ENCODE measurements at places on chromosomes 7 and 10.
A peak's percentile ranks its signal among the peaks of the same experiment; 100 is the strongest.

GRCh38 chr7:25574828-25575227 lies 346.5 kb upstream of the NPVF start:
- DNase-seq, result no peak

GRCh38 chr7:134014935-134015334 lies 112.2 kb upstream of the LRGUK start:
- DNase-seq, result peak; percentile 7

DNA sequence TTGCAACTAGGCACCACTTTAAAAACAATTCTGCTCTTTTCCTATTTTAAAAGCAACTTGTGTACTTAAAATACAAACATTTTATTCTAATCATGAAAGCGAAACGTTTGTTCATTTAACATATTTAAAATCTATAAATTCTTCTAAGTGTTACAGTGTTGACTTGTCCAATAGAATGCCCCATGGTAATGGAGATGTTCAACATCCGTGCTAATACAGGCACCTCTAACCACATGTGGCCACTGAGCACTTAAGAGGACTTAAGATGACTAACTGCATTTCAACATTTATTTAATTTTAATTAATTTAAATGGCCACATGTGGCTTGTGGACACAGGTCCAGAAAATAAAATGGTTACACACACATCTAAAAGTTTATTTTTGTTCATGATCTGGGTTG lies 115.1 kb downstream of the TPK1 start:
- DNase-seq, result peak; percentile 15

DNA sequence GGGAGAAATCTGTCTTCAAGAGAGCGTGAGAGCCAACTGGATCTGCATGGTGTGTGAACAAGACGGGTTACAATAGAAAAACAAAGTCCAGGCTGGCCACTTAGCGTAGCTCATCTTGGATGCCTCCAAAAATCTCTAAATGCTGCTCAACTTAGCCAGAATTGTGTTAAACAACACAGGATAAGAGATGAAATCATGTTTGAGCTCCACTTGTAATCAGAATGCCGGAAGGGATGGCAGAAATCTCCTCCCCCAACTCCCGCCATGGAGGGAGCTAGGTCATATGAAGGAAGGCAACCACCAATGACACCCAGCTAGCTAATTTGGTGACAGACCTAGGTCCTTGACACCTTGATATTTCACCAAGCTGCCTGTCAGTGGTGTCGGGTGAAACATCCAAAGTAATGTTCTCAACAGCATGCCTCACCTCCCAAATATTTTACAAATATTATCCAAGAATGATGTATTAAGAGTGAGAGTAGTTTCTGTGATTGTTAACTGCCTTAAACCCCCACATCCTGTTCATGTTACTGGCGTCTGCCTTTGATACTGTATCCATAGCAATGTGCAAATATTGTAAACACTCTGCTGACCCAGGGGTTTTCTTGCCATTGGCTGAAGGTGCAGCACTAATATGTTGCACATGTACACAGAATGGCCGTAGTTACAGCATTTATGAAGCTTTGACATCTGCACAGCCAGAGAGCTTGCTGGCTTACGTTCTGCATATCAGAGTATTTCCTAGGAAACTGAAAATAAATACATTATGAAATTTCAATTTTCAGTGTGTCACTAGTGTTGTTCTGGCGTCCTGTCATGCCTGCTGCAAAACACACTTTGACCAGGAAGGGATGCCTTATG lies 25.8 kb downstream of the TMEM254 start:
- DNase-seq, result peak; percentile 83

GRCh38 chr10:5573968-5574641 lies 49.3 kb downstream of the CALML3 start:
- DNase-seq, result no peak

DNA sequence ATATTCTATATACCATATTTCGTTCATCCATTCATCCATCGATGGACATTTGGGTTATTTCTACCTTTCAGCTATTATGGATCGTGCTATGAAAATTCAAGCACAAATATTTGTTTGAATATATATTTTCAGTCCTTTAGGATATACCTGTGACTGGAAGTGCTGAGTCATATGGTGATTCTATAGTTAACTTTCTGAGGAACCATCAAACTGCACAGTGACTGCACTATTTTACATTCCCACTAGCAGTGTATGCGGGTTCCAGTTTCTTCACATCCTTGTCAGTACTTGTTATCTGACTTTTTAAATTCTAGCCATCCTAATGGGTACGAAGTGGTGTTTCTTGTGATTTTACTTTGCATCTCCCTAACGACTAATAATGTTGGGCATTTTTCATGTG lies 104.0 kb downstream of the MAPK8 start:
- DNase-seq, result no peak

GRCh38 chr7:35802649-35803048 lies 1.8 kb downstream of the SEPTIN7 start:
- no peak for DNase-seq

DNA sequence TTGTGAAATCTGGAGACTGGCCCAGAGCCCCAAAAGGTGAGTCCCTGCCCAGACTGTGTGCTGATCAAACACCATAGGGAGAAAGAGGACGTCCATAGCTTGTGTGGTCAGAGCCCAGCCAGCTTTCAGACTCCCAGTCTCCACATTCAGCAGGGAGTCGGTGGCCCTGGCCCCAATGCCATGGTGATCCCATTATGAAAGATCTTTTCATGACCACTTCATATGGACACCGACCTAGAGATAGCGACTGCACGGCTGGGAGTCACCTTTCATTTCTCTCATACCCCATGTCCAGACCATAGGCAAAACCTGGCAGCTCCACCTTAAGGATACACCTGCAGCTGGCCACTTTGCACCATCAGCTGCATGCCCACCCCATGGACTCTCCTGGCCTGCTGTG lies 126.4 kb downstream of the ARHGAP22 start:
- DNase-seq, result no peak

GRCh38 chr7:124688991-124689390 lies 76.6 kb downstream of the GPR37 start:
- DNase-seq, result no peak

- no peak for DNase-seq
Observed at GRCh38 chr7:107878636-107879035, 12.3 kb upstream of the DLD start.

DNA sequence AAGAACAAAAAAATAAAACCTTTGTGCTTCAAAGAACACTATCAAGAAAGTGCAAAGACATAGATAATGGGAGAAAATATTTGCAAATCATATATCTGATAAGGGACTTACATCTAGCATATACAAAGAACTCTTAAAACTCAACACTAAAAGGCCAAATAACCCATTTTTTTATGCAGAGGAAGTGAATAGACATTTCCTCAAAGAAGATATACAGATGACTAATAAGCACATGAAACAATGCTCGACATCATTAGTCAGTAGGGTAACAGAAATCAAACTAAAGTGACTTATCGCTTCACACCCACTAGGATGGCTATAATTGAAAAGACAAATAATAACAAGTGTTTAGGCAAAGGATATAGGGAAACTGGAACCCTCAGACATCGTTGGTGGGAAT lies 78.0 kb downstream of the MALSU1 start:
- peak; percentile 68 for DNase-seq

DNA sequence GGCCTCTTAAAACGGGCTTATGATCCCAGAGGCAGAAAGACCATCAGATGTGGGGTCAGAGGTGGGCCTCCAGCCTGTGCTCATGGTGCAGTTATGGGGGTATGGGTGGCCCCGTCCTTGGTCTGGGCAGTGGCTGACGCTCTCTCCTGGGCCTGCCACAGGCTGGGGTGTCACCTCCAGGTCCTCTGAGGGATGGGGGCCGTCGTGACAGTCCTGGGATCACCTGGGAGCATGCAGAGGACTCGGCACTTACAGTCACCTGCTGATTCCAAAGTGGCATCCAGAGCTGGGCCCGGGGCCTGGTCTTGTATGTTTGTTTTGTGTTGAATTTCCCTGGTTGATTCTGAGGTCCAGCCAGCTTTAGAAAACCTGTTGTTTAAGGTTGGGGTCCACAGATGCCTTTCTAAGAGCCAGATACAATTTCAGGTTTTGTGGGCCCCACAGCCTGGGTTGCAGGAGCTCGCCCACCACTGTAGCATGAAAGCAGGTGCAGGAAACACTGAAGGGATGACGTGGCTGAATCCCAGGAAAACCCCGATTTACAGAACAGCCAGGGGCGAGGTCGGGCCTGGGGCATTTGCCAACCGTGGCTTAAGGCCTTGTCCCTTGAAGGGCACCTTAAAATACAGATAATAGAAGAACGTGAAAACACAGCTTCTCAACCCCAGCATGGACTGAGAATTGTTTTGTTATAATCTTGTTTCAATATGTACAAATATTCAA lies 170.7 kb upstream of the PPP2R2D start:
- DNase-seq, result no peak

- DNase-seq, result peak; percentile 43
Observed at GRCh38 chr10:73785721-73786511, 510 bp downstream of the ZSWIM8 start.

DNA sequence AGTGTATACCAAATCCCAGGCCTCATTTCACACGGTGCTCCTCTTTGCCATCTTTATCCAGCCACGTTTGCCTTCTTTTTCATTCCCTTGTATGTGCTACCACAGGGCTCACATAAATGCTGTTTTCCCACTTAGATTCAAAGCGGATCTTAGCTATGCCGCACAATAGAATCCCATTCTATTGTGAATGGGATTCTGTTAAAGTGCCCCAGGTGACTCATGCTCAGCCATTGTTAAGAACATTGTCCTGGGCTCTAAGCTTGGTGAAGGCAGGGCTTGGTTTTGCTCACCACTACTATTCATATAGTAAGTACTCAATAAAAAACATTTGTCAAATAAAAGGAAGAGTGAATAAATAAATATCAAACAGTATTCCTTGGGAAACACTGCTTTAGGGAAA lies 72.3 kb upstream of the PHYHIPL start:
- DNase-seq, result no peak

DNA sequence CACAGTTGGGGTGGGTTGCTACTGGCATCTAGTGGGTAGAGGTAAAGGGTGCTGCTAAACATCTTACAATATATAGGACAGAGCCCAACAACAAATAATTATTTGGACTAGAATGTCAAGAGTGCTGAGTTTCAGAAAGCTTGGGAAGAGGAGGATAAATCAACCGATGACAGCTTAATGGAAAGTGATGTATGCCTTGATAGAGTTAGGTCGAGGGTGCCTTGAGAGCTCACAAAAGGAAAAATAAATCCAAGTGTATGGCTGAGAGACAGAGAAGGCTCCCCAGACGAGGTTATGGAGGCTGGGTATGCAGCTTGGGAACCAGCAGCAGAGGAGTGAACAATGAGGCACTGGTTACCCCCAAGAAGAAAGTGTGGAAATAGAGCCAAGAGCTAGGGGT lies 211.1 kb downstream of the HDAC9 start:
- DNase-seq, result no peak

GRCh38 chr10:80596391-80597257 lies 58.9 kb downstream of the SH2D4B start:
- peak; percentile 44 for DNase-seq

GRCh38 chr7:44920119-44920518 lies 34.8 kb upstream of the PURB start:
- DNase-seq, result no peak

GRCh38 chr10:15067154-15067553 lies 21.4 kb downstream of the ACBD7 start:
- no peak for DNase-seq

GRCh38 chr7:44098092-44099068 lies 5.8 kb upstream of the AEBP1 start:
- no peak for DNase-seq

DNA sequence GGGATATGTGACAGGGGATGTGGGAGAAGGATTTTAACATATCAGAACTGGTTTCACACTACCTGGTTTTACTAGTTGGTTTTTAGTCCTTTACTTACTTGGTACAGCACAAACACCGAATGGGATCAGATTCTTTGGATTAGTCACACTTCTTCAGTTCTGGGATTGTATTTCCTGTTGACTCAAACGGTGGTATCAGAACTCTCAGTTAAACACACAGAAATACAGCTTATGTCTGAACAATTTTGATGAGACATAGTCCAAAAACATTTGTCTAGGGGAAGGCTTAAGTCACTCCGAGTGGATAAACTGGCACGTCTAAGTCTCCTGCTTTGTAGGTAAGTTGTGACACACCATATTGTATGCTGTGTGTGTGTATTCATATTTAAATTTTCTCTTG lies 480.5 kb downstream of the PHTF2 start:
- peak; percentile 81 for DNase-seq

Measured in fibroblast of mammary gland (primary cell).